ENCODE measurements at places on chromosomes 6 and 20.

GRCh38 chr20:5757949-5758348 is 7.7 kb downstream of the SHLD1 start:
- no peak for DNase-seq

- DNase-seq: peak; percentile 3
Measured at GRCh38 chr6:142075516-142076101, 57.1 kb upstream of the GJE1 start.

- DNase-seq: peak; percentile 32
Measured at GRCh38 chr20:21719592-21720214, 14.2 kb downstream of the PAX1 start.

DNA sequence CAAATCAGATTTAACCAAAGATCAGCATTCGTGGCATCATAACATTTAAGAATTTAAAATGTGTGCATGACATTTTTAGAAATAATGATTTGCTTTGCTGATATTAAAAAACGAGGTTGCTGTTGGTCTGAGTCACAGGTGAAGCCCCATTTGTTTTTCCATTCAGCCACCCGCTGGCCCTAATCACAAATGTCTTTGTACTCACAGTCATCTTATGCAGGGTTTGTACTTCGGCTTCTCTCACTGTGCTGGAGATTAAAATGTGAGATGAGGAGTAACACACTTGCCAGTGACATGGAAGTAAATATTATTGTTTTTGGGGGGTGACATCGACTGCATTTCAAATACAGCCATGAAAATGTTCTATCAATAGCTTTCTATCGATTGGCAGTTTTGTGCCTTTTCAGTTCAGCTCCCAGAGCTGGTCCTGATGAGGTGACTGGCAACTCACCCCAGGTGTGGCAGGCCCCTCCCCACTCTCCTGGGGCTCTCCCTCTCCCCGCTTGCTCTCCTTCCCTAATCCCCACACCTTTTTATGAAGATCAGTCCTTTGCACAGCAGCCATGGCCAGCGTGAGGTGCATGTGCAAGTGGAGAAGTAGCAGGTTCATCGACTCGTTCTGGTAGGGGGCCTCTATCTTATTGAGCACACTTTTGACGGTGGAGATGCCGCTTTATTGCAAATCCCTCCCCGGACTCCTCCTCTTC is 58.8 kb upstream of the FUCA2 start:
- DNase-seq: peak; percentile 31

DNA sequence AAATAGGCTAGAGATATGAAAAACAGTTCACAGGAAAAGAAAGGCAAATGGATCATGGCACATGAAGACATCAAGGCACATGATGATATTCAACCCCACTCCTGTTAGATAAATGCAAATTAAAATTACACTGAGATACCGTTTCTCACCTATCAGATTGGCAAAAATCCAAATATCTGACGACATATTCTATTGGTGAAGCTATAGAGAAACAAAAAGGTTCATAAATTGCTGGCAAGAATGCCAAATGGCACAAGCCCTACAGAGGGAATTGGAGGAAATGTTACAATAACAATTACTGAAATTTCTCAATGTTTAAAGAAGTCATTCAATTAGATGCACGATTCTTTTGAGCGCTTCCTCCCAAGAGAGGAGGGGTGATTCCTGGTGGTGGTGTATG is 45.3 kb upstream of the DSN1 start:
- DNase-seq: no peak

- no peak for DNase-seq
Measured at GRCh38 chr6:104579310-104579863, 280.3 kb downstream of the HACE1 start.

GRCh38 chr6:99514089-99514488 is 1.1 kb downstream of the USP45 start:
- DNase-seq: no peak

GRCh38 chr6:64750910-64751309 is 956.1 kb downstream of the EYS start:
- DNase-seq: no peak

- no peak for DNase-seq
Measured at GRCh38 chr20:53019464-53019863, 47.3 kb downstream of the TSHZ2 start.

DNA sequence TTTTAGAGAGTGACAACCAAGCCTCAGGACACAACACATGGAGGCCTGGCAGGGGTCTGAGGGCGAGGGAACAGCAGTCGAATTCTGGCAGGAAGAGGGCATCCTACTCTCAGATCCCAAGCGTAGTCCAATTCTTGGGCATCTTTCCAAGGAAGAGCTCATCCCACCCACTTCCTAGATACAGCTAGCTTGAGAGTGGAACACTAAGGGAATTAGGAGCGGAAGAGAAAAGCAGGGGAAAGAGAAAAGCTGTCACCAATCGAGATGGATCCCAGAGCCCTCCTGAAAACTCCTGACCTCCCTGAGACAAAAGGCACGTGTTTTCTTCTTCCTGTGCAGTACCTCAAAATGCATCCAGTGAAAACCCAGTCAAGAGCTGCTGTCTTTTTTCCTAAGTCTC is 67.1 kb downstream of the GFOD1 start:
- no peak for DNase-seq

DNA sequence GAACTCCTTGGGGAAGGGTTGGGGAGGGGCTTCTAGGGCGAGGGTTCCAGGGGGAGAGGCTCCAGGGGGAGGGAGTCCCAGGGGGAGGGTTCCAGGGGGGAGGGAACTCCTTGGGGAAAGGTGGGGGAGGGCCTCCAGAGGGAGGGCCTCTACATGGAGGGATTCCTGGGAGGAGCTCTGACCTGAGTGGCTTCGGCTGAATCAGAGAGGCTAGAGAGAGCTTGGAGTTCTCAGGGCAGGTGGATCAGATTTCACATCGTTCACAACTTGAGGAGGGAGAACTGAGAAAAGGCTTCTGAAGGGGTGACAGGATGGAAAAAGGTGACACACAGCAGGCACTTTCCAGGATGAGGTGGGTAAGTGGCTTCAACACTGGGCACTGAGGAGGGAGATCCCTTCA is 49.1 kb downstream of the DAAM2 start:
- no peak for DNase-seq

GRCh38 chr6:112478036-112478435 is 130.9 kb downstream of the RFPL4B start:
- no peak for DNase-seq

GRCh38 chr6:155400654-155400965 is 55.0 kb downstream of the NOX3 start:
- no peak for DNase-seq

GRCh38 chr20:54174457-54175175 is 830 bp upstream of the CYP24A1 start:
- DNase-seq: no peak

DNA sequence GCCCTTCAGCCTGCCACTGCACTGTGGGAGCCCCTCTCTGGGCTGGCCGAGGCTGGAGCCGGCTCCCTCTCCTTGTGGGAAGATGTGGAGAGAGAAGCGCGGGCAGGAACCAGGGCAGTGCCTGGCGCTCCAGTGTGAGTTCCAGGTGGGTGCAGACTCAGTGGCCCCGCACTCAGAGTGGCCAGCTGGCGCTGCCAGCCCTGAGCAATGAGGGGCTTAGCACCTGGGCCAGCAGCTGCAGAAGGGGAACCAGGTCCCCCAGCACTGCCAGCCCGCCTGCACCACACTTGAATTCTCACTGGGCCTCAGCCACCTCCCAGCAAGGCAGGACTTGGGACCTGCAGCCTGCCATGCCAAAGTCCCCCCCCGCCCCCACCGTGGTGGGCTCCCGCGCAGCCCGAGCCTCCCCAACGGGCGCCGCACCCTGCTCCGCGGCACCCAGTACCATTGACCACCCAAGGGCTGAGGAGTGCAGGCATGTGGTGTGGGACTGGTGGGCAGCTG is 205.9 kb downstream of the CLVS2 start:
- no peak for DNase-seq

- DNase-seq: no peak
Measured at GRCh38 chr6:17202526-17202925, 78.6 kb upstream of the RBM24 start.

GRCh38 chr6:99745651-99746050 is 139.0 kb downstream of the PRDM13 start:
- DNase-seq: no peak

GRCh38 chr6:163036160-163036645 is 308.4 kb downstream of the PACRG start:
- DNase-seq: no peak

- DNase-seq: no peak
Measured at GRCh38 chr20:32621891-32622584, 36.9 kb upstream of the NOL4L start.

GRCh38 chr6:161901740-161902426 is 628.0 kb upstream of the AGPAT4 start:
- no peak for DNase-seq

- no peak for DNase-seq
Measured at GRCh38 chr20:62420846-62421715, 6.3 kb downstream of the RBBP8NL start.

DNA sequence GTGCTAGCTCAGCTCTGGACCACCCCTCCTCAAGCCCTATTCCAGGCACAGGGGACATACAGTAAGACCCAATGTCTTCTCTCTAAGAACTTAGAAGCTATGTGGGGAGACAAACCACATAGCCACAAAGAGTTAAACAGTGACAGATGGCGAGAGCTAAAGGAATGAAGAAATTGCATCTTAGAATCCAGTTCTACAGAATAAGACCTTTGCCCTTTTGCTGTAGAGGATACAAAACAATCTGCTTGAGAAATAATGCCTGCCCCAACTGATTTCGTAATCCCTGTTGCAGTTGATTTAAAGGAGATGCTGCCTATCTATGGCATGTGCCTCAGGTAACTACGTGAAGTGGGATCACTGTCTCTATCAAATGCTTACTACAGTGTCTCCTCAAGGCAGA is 31.2 kb downstream of the TNFRSF21 start:
- DNase-seq: no peak

DNA sequence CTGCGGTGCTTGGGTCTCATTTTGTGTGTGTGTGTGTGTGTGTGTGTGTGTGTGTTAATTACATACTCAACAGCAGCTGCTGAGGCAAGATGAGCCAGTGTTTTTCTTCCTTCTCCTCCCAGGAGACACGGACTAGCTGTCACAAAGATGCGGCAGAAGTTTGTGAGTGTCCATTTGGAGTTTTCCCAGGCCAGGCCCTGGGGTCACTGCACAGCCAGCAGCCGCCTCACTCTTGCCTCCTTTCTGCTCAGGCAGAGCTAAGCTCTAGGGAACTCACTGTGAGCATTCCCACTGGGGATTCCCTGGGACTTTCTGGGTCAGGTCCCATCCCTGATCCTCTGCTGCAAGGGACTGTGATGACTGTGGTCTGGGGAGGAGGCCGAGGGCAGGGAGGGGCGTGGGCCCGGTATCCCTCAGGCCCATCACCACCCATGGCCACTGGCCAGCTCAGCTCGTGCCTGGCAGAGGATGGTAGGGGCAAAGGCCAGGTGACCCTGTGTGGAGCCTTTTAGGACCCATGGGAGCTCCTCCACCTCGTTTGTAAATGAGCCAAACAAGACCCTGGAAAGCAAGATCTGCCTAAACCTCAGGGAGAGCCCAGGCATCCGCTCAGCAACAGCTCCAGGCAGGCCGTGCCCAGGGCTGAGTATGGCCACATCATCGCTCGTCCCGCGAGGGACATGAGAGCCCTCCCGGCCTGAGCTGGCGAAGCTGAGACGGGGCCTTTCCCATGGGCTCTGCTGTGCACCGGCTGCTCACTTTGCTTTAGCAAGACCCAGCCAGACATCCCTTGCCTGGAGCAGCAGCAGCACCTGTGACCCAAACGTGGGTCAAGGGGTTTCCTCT is 102.0 kb downstream of the PSMB1 start:
- no peak for DNase-seq

- DNase-seq: no peak
Measured at GRCh38 chr20:44404204-44405181, 49.0 kb downstream of the HNF4A start.

DNA sequence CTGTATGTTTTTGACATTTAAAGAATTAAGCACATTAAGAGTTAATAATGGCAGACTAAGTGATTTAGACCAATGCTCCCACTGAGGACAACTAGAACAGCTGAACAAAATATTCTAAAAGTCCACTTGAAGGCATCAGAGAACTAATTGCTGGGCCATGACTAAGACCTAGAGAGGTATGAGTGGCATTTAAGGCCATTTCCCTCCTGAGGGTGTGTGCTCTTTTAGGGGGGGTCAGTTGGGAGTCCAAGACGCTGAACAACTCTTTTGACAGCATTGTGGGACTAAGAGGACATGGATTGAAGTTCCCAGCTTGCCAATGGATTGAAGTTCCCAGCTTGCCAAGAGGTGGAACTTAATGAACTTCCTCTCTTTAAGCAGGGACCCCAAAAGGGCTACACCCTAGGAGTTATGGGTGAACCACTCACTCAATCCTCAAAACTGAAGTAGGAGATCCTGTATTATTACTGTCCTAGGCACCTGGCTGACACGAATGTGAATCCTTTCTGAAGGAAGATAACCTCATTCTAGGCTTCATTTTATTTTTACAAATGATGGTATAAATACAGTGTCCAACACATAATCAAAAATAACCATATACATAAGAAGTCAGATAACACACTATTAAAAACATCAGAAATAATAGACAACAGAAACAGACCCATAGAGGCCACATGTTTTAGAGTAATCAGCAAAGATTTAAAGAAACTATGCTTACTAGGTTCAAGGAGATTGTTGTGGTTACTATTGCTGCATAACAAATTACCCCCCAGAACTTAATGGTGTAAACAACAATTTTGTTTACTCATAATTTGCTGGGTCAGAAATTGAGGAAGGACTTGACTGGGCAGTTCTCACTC is 175.1 kb downstream of the VEGFA start:
- DNase-seq: no peak

GRCh38 chr6:144349690-144350527 is 64.8 kb downstream of the UTRN start:
- peak; percentile 59 for DNase-seq

DNA sequence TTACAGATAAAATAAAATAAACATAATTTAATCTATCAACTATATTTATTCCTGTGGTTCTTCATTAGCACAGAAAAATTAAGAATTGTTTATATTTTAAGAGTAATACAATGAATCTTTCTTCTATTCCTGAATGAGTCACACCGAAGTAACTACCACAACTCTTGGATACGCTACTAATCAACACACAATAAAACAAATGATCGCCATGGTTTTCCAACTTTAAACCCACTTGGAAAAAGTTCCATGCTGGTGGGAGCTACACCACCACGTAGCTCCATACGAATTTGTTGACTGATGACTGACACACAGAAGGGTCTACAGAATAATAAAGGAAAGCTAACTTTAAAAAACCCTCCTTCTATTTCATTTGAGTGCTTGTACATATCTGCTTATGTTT is 135.8 kb upstream of the NEDD9 start:
- no peak for DNase-seq

GRCh38 chr6:55886185-55886836 is 10.9 kb upstream of the BMP5 start:
- no peak for DNase-seq

DNA sequence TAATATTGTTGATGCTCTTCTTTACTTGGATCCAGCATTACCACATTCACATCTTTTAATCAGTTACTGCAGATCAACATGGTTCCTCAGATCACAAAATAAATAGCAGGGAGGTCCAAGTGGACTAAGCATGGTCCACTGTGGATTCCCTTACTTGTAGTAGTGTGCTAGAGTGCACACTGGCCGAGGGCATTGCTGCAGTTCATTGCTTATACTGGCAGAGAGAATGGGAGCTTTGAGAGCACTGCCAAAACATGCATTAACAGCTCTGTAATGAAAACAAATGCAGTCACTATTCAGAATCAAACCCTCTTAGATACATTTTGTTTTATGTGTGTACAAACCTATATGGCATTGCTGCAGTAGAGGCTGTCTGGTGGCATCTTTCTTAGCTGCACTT is 471.5 kb downstream of the CD109 start:
- no peak for DNase-seq

Data from CD4-positive, alpha-beta T cell treated with Interleukin-2 at 100 ng/mL for 4 hours (primary cell).